ENCODE measurements at places on chromosomes 7 and 10. TPM values are rescaled to one million over a fixed set of nuclear protein-coding genes. Genes with fewer than 3 reads are reported as not detected.

CFAP69 gene
- 19.1 TPM for total RNA-seq

FKBP6 gene
- total RNA-seq = not detected

PTF1A gene
- not detected for total RNA-seq

CYP2C18 gene
- total RNA-seq = not detected

SDHAF3 gene
- total RNA-seq = 22.3 TPM

DRGX gene
- 0.26 TPM for total RNA-seq

CALN1 gene
- total RNA-seq = 0.42 TPM

TWIST1 gene
- total RNA-seq = 22.9 TPM

CD36 gene
- 399 TPM for total RNA-seq

HOXA4 gene
- total RNA-seq = 1.0 TPM

LAMB1 gene
- total RNA-seq = 323 TPM

OPN1SW gene
- not detected for total RNA-seq

SPAM1 gene
- total RNA-seq = not detected

NXPH1 gene
- total RNA-seq = 2.0 TPM

WEE2 gene
- 0.42 TPM for total RNA-seq

ZSCAN21 gene
- total RNA-seq = 10.4 TPM

SFTPA1 gene
- not detected for total RNA-seq

ANKRD30A gene
- total RNA-seq = not detected

DKK1 gene
- total RNA-seq = 4.6 TPM

MACROH2A2 gene
- 15.2 TPM for total RNA-seq

All from urinary bladder (tissue), 4 donors.